Ovary (tissue), 10 donors: ENCODE measurements at places on chromosomes 5 and 9. TPM values are rescaled to one million over a fixed set of nuclear protein-coding genes. Genes with fewer than 3 reads are reported as not detected.

GRCh38 chr5:57598756-57599155, 116.1 kb upstream of the ACTBL2 start:
- H3K27ac ChIP-seq: no peak overlapping the region
- H3K36me3 ChIP-seq: no peaks in the 10 kb centered on the region
- DNase-seq: no peak
- no peaks in the 10 kb centered on the region for H3K27me3 ChIP-seq
- no peak overlapping the region for H3K4me3 ChIP-seq
- no peaks in the 10 kb centered on the region for H3K4me1 ChIP-seq

- no peaks in the 10 kb centered on the region for H3K27me3 ChIP-seq
- no peak overlapping the region for H3K4me3 ChIP-seq
- H3K27ac ChIP-seq: no peak overlapping the region
- peaks cover 1% of the 10 kb centered on the region for H3K4me1 ChIP-seq
- DNase-seq: no peak
Measured at GRCh38 chr5:160071916-160072315, 47.3 kb downstream of the PWWP2A start.

GRCh38 chr5:149015126-149015525, 47.7 kb downstream of the SH3TC2 start:
- H3K36me3 ChIP-seq: no peaks in the 10 kb centered on the region
- no peaks in the 10 kb centered on the region for H3K4me1 ChIP-seq
- no peaks in the 10 kb centered on the region for H3K27me3 ChIP-seq
- no peak for DNase-seq
- H3K27ac ChIP-seq: no peak overlapping the region

- no peak overlapping the region for H3K4me3 ChIP-seq
- no peak overlapping the region for H3K27ac ChIP-seq
- H3K27me3 ChIP-seq: no peaks in the 10 kb centered on the region
- DNase-seq: no peak
- no peaks in the 10 kb centered on the region for H3K36me3 ChIP-seq
Measured at GRCh38 chr5:154403776-154404387, 41.9 kb upstream of the SAP30L start.

GRCh38 chr9:6226696-6227095, 11.1 kb downstream of the IL33 start:
- no peaks in the 10 kb centered on the region for H3K36me3 ChIP-seq
- no peaks in the 10 kb centered on the region for H3K27me3 ChIP-seq

- no peak for DNase-seq
- no peaks in the 10 kb centered on the region for H3K27me3 ChIP-seq
- H3K36me3 ChIP-seq: no peaks in the 10 kb centered on the region
- H3K27ac ChIP-seq: no peak overlapping the region
Measured at GRCh38 chr9:100419166-100419565, 7.8 kb upstream of the MSANTD3 start.

- H3K4me3 ChIP-seq: no peak overlapping the region
- DNase-seq: no peak
- no peaks in the 10 kb centered on the region for H3K4me1 ChIP-seq
- no peak overlapping the region for H3K27ac ChIP-seq
- H3K36me3 ChIP-seq: no peaks in the 10 kb centered on the region
- no peaks in the 10 kb centered on the region for H3K27me3 ChIP-seq
Measured at GRCh38 chr9:82722561-82722960, 340.4 kb downstream of the RASEF start.

DNA sequence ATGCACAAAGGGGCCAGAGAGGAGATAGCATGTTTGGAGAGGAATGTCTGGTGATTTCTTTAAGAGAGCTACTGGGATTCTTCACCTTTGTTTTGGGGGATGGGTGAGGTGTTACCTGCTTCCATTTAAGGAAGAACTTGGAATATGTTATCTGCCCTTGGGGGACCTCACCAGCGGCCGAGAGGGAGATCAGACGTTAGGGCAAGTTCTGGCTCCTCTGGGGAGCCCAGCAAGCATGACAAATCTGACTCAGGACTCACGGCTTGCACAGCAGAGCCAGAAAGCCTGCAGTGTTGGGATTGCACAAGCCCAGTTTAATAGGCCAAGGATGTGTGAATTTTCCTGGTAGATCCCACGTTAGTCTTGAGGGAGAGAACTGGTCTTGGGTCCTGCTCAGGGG, 40.3 kb downstream of the SLC28A3 start:
- no peak overlapping the region for H3K27ac ChIP-seq
- H3K4me1 ChIP-seq: no peaks in the 10 kb centered on the region
- H3K4me3 ChIP-seq: no peak overlapping the region
- no peak for DNase-seq

GRCh38 chr5:75843319-75843718, 126.1 kb upstream of the POC5 start:
- no peaks in the 10 kb centered on the region for H3K36me3 ChIP-seq
- H3K4me1 ChIP-seq: no peaks in the 10 kb centered on the region
- no peak overlapping the region for H3K4me3 ChIP-seq
- no peak for DNase-seq
- no peak overlapping the region for H3K27ac ChIP-seq

DNA sequence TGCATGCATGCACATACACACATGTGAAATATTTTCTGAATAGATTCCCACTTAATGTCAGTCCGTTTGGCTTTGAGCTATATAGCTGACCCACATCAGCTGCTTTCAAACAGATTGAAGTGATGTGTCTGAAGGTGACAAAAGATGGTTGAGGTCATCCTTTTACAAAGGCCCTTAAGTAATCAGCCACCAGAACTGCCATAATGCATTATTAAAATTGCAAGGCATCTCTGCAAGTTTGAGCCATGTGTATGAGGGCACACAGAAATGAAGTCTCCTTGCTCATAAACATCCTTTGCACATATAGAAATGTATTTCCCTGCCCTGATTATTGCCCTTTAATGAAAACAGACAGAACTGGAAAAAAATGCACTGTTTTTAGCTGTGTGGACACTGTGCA, 1043.0 kb upstream of the C9orf72 start:
- no peak for DNase-seq
- no peak overlapping the region for H3K4me3 ChIP-seq
- no peaks in the 10 kb centered on the region for H3K36me3 ChIP-seq
- no peaks in the 10 kb centered on the region for H3K27me3 ChIP-seq
- no peak overlapping the region for H3K27ac ChIP-seq

DNA sequence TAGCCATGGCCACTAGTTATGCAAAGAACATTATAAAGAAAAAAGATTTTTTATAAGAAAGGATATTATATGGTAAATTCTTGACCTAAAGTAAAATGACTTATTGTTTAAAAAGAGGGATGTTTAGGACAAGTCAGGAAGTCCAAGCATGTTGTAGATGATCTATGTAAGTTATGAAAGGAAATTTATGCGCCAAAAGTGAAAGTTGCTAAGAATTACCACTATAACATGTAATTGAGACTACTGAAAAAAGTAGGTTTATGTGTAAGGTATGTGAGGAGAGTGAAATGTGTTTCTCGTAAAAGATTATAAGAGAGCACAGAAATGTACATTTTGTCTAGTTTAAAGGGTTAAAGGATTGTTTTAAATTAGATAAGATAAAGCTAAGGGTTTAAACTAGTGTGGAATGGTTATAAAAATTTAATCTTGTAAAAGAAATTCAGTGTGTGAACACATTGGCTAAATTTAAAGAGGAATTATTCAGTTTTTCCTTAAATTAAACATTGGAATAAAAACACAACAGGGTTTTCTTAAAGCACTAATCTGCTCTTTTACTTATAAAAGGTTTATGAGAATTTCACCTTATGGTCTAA, 1100.4 kb upstream of the EDIL3 start:
- no peak for DNase-seq
- H3K27ac ChIP-seq: no peak overlapping the region
- H3K4me1 ChIP-seq: no peaks in the 10 kb centered on the region

- no peak for DNase-seq
- no peak overlapping the region for H3K4me3 ChIP-seq
- H3K4me1 ChIP-seq: peaks cover 15% of the 10 kb centered on the region
Measured at GRCh38 chr5:135890296-135890695, 5.3 kb downstream of the IL9 start.

GRCh38 chr5:130099008-130099407, 194.7 kb downstream of the CHSY3 start:
- H3K27me3 ChIP-seq: no peaks in the 10 kb centered on the region
- no peak for DNase-seq
- no peak overlapping the region for H3K4me3 ChIP-seq
- no peak overlapping the region for H3K27ac ChIP-seq
- no peaks in the 10 kb centered on the region for H3K4me1 ChIP-seq

GRCh38 chr5:132397224-132397623, 27.7 kb downstream of the SLC22A5 start:
- no peaks in the 10 kb centered on the region for H3K27me3 ChIP-seq
- H3K4me3 ChIP-seq: no peak overlapping the region
- H3K36me3 ChIP-seq: no peaks in the 10 kb centered on the region
- no peak overlapping the region for H3K27ac ChIP-seq
- no peak for DNase-seq
- peaks cover 3% of the 10 kb centered on the region for H3K4me1 ChIP-seq

The TRAF1 gene
- total RNA-seq: 6.1 TPM

The LEAP2 gene
- total RNA-seq: 1.3 TPM

The SEMA4D gene
- total RNA-seq: 11.1 TPM

The ASPN gene
- total RNA-seq: 1.3 TPM

The APC gene
- total RNA-seq: 33.2 TPM
